Caudate nucleus (tissue), 63 donors: ENCODE measurements at places on chromosomes 16 and 17.

DNA sequence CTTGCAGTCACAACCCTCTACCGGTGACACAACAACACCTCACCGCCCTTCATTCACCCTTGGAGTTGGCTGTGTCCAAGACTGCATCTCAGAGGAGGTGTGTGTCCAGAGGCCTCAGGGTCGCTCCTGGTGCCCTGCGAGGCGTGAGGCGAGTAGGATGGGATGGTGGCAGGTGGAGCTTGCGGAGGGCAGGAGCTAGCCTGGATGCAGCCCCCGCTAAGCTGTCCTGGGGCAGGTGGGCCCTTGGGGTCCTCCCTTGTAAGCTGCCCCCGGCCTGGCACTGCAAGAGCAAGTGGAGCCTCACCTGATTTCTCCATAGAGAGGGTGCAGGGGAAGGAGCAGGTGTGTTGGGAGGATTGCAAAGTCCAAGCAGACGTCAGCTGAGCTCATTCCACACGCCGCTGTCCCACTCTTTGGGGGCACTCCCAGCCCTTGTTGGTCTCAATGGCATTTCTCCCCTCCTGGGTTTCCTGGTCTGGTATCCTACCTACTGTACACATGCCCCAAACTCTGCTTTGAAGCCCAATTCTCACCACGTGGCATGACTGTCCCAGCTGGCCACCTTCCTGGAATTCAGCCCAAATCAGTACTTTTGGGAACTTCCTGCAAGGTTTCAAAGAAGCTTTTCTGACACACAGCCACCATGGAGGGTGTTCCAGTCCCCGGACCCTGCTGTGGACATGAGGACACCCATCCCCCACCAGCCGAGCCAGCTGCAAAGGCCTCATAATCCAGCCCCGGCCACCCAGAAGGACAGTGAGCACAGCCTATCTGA, 18.1 kb upstream of the ICAM2 start:
- no peak for DNase-seq

- no peak for DNase-seq
These were observed 57.8 kb upstream of the TEX2 start for GRCh38 chr17:64320613-64321553.

DNA sequence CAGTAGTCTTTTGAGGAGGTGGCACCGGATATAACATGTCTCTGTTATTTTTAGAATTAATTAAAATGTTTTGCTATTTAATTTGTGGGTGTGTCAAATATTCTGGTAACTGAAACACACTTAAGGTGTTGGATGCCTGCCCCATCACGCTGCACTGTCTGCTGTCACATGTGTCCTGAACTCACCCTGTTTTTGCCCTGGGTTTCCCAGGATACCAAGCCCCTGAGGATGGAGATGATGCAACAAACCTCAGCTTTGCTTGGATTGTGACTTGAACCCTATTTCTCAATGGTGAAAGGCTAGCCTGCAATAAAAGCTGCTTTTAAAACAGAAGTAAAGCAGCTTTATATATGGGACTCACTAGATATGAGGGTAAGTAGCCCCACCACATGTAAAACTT, 11.5 kb upstream of the DUSP14 start:
- DNase-seq: no peak

- no peak for DNase-seq
These were observed 19.2 kb upstream of the MTSS2 start for GRCh38 chr16:70705056-70705455.

- DNase-seq: no peak
These were observed 8.3 kb downstream of the ABCC3 start for GRCh38 chr17:50642722-50643656.

- no peak for DNase-seq
These were observed 74.4 kb downstream of the COX10 start for GRCh38 chr17:14143688-14144087.

DNA sequence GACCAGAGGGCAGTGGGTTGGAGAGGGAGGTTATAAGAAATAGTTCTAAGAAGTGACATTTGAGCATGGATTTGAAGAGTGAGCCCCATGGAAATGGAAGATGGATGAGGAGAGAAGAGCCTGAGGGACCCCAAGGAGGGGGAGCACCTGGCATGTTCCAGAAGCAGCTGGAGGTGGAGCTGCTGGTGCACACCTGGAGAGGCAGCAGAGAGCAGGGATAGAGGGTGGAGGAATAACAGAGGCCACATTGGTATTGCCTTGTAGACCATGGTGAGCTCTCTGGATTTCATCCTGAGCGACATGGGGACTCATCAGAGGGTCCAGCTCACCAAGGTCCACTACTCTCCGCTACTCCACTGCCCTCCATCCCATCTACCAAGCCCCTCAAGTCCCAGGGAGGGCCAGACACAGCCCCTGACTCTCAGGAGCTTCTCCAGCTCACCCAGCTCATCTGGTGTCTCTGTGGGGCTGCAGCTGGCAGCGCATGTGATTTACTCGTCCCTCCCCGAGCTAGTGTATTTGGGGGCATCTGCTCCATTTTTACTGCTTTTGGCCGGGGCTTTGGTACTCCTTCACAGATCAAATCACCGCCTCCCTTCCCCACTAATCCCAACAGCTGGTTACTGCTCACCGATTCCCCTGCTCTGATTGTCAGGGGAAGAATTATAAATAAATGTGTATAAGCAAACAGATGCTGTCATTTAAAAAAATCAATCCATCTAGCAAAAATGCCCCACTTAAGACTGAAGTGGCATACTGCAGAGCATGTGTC, 22.1 kb upstream of the KDM8 start:
- DNase-seq: no peak

DNA sequence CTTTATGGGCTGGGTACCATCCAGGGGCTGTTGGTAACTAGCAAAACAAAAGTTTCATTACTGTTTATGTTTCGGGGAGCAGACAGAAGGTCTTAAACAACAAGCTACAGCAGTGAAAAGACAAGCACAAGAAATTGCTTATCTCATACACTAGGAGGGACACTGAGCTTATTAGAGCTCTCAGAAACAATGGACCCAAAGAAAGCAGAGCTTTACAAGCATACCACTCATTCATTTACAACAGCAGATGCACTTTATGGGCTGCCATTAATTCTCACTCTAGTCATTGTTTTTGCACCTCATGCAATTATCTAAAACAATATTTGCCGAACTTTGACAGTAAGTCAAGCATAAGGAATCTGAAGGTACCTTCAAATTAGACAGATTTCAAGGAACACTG, 10.0 kb downstream of the KRT16 start:
- no peak for DNase-seq

DNA sequence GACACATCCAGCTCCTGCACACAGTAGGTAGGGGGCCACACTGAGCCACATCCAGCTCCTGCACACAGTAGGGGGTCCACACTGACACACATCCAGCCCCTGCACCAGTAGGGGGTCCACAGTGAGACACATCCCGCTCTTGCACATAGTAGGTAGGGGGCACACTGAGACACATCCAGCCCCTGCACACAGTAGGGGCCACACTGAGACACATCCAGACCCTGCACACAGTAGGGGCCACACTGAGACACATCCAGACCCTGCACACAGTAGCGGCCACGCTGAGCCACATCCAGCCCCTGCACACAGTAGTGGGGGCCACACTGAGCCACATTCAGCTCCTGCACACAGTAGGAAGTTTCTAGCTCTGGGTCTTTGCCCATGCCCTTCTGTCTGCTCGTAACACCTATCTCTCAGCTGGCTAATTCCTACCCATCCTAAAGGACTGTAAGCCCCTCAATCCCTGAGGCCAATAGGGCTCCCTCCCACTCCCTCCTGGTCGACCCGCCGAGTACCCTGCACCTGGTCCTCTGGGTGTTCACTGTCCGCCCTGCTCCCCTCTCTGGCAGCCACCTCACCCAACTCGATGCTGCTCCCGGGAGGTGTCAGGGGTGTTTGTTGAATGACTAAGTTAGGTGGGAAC, 9.4 kb upstream of the ATP2A3 start:
- no peak for DNase-seq

- DNase-seq: no peak
These were observed 28.5 kb downstream of the SRCIN1 start for GRCh38 chr17:38577244-38577643.
